ENCODE measurements at places on chromosomes 3 and 15. TPM values are rescaled to one million over a fixed set of nuclear protein-coding genes. Genes with fewer than 3 reads are reported as not detected.

GASK1A gene
- total RNA-seq: not detected

MOBP gene
- total RNA-seq: not detected

GOLGA8T gene
- not detected for total RNA-seq

DAZL gene
- not detected for total RNA-seq

TIGIT gene
- 2.3 TPM for total RNA-seq

ERC2 gene
- total RNA-seq: not detected

ALDH1A3 gene
- not detected for total RNA-seq

GRCh38 chr15:33083232-33084081 lies 111.1 kb downstream of the FMN1 start:
- no peak for DNase-seq

DNA sequence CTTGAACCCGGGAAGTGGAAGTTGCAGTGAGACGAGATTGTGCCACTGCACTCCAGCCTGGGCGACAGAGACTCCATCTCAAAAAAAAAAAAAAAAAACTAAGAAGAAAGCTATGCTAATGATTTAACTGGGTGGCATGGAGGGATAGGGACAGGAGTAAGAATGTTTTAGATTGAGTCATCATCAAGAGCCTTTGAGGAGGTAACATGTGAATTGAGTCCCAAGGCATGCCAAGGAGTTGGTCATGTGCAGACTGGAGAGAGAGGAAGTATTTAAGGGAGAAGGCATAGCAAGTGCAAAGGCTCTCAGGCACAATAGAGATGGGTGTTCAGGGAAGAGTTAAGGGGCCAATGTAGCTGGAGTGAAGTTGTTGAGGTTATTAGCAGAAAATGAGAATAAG lies 9.1 kb downstream of the BNC1 start:
- DNase-seq: no peak

GRCh38 chr3:36201546-36201945 lies 178.8 kb upstream of the STAC start:
- DNase-seq: no peak

DNA sequence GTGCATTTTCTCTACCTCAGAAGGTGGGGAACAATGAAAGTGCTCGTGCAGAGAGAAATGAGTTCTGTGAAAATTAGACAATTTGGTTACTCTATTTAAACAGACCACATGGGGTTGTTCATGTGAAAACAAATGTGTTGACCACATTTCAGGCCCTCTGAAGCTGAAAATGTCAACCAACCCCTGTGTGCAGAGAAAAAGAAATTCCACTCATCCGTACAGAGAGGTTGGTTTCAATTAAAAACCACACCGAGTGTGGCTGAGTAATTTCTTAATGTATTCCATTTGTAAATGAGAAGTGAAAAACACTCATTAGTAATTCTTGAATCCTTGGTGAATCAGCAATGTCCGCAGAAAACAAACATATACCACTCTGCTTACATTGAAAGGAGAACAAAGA lies 46.9 kb upstream of the SLC7A14 start:
- peak; percentile 68 for DNase-seq

GRCh38 chr3:54817628-54818027 lies 110.2 kb downstream of the LRTM1 start:
- DNase-seq: no peak

- peak; percentile 19 for DNase-seq
Measured at GRCh38 chr15:67241132-67241855, 13.2 kb downstream of the AAGAB start.

DNA sequence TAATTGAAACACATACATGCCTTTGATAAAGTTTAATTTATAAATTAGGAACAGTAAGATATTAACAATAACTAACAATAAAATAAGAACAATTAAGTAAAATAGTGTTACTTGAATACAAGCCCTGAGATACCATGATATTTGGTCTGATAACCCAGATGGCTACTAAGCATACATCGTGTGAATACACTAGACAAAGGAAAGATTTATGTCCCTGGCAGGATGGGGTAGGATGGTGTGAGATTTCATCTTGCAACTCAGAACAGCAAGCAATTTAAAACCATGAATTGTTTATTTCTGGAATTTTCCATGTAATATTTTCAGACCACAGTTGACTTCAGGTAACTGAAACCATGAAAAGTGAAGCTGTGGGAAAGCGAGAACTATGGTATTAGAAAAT lies 169.5 kb downstream of the DIPK2A start:
- DNase-seq: no peak

GRCh38 chr3:197423376-197423775 lies 125.0 kb upstream of the DLG1 start:
- no peak for DNase-seq

Measured in OCI-LY7 (cell line).